ENCODE measurements at places on chromosomes 2 and 18.

DNA sequence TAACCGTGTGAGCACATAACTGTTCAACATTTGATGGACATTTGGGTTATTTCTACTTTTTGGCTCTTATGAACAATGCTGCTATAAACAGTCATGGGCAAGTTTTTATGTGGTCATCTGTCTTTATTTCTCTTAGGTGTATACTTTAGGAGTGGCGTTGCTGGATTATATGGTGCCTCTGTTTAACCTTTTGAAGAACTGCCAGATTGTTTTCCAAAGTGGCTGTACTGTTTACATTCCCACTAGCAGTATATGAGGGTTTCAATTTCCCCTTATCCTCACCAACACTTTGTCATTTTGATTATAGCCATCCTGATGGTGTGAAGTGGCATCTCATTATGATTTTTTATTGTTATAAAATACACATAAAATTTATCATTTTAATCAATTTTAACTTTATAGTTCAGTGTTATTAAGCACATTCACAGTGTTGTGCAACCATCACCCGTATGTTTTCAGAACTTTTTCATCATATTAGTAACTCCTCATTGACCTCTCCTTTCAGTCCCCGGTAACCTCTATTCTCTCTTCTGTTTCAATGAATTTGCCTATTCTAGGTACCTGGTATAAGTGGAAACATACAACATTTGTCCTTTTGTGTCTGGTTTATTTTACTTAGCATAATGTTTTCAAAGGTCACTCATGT lies 55.4 kb downstream of the EML4 start:
- DNase-seq, result no peak

DNA sequence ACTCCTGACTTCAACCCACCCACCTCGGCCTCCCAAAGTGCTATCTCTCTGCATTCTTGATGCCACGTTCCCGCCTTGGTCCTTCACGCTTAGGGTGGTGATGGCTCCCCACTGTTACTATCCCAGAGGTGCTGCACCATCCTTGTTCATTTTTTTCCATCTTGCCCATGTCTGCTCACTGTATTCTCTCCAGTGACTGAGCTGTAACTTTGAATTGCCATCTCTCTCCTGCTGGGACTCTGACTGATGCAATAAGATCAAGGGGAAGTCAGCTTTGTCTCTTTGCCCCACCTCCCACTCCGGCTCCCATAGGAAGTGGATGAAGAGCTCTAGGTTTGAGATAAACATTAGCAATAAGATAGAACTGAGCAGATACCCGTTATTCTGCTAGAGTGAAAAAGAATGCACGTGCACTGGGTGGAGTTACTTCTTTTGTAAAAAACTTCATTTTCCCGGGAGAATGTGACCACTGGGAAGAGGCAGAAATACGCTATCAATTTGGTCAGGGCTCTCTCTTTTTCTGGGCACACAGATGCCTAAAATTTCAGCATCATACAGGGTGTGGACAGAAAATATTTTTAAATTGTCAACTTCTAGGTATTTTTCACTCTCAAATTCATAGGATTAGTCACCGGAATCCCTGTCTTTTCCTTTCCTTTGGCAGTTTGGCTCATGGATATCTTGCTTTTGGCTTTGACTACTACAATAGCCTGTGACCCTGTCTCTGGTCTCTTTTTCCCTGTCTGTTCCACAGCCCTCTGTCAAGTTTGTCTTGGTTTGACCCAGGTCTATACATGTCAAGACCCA lies 105.4 kb downstream of the POLR1A start:
- DNase-seq, result no peak

GRCh38 chr2:239055756-239056493 lies 208.0 kb downstream of the TWIST2 start:
- DNase-seq, result no peak

DNA sequence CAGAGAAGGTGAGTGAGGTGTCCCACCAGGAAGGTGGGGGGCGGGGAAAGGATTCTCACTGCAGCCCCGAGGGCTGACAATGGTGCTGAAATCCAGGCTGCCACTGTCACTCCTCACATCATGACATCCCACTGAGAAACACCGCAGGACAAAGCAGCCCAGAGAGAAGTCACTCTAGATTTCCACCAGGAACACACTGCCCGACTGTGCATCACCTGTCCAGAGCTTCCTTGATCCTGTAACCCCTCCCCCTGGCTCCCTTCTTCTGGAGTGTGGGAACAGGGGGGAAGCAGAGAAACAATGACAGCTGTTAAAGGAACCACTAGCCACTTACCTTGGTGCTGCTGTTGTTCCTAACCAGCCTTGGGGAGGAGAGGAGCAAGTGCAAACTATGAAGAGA lies 69.9 kb downstream of the MRO start:
- no peak for DNase-seq

DNA sequence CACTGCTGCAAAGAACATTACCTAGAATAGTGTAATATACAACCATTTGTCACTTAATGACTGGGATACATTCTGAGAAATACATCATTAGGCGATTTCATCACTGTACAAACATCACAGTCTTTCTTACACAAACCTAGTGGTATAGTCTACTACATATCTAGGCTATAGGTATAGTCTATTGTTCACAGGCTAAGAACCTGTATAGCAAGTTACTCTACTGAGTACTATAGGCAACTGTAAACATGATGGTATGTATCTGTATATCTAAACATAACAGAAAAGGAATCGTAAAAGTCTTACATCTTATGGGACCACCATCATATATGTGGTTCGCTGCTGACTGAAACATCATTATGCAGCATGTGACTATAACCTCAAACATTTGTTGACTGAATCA lies 21.4 kb downstream of the SP3 start:
- DNase-seq, result no peak

DNA sequence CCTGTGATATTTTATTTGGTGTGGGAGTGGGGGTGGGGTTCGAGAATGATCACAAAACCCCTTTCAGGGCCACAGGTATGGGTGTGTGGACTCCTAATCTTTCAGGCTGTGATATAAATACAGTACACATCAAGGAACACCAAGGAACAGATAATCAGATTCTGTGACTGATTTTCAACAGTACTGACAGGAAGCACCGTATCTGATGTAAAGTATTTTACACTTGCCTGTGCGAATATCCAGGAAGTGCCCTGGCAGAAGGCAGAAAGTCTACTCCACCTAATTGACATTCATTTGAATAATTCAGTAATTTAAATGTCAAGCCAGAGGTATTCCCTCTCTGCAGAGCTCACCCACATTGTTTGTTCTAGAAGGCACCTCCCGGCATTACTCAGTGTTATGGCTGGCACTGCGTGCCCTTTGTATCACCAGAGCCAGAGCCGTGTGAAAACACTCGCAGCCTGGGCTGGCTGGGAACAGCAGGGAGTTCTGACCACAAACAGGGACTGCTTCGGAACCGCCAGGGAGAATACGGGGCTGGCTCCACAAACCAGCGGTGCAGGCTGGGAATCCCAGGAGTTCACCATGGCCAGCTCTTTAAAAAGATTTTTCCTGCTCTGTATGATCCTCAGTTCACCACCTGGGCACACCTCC lies 91.8 kb downstream of the ACVR1 start:
- DNase-seq, result no peak

GRCh38 chr2:134452042-134452733 lies 198.3 kb downstream of the MGAT5 start:
- no peak for DNase-seq

- no peak for DNase-seq
Measured at GRCh38 chr2:86596118-86596517, 27.5 kb downstream of the RNF103 start.

- no peak for DNase-seq
Measured at GRCh38 chr18:50151926-50152325, 43.0 kb downstream of the MYO5B start.

GRCh38 chr18:79697976-79698375 lies 18.4 kb downstream of the CTDP1 start:
- DNase-seq, result no peak

- no peak for DNase-seq
Measured at GRCh38 chr2:241314226-241315092, 1.0 kb downstream of the HDLBP start.

DNA sequence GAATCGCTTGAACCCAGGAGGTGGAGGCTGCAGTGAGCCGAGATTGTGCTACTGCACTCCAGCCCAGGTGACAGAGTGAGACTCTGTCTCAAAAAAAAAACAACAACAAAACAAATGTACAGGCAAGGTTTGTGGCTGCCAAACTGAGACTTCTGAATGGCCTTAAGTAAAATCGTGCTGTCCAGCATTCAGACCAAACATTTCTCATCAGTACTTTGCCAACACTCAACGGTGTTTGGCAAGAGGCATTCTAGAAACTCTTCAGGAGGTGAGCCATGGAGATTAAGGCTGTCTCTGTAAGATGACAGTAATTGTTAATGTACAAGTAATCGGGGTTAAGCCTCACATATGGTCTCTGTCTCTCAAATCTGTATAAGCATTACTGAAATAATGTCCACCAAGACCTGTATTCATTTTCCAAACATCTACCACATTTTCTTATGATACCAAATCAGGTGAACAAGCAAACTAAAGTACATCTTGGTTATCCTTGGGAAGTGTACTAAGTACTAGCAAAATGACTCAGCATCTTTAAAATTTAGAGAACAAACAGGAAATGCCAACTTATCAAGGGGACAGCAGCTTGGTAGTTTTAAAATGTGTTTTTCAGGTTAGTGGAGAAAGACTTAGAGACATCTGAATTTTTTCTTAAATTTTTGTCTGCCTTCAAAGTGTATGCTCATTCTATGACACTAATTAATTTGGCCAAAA lies 29.3 kb downstream of the SERPINE2 start:
- DNase-seq, result no peak

GRCh38 chr2:1738646-1739302 lies 5.5 kb downstream of the PXDN start:
- no peak for DNase-seq

DNA sequence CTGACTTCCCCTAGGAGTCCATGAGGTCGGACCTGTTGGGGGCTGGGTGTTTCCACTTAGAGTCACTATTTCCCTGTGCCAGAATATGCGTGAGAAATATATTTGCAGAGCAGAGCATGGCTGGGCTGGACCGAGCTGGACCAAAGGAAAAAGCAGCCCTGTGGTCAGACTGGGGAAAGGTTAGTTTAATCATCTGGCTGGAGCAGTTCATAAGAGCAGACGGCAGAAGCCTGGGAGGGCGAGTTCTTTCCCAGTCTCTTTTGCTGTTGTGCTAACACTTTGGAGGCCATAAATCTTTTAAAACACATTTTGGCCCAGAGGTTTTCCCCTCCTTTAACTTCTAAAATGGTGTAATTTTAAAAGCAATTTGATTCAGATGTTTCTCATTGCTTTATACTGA lies 66.5 kb downstream of the GLI2 start:
- no peak for DNase-seq

DNA sequence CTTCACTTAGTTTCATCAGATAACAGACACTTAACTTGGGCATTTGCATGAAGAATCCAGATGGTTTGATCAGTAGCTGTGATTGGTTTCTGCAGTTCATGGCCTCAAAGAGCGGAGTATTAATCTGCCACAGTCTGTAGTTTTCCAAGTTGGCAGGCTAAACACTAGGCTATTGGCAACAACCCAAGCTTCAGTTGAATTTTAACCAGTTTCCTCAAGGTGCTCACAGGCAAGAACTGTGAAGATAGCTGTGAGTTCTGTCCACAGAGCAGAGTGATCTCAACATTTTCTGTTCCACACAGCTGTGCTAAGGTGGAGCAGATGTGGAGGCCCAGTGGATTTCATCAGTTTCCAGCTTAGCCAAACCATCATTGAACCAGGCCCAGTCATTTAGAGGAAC lies 469.5 kb upstream of the LINC00305 start:
- no peak for DNase-seq

GRCh38 chr2:109521233-109522062 lies 92.3 kb downstream of the SEPTIN10 start:
- no peak for DNase-seq

DNA sequence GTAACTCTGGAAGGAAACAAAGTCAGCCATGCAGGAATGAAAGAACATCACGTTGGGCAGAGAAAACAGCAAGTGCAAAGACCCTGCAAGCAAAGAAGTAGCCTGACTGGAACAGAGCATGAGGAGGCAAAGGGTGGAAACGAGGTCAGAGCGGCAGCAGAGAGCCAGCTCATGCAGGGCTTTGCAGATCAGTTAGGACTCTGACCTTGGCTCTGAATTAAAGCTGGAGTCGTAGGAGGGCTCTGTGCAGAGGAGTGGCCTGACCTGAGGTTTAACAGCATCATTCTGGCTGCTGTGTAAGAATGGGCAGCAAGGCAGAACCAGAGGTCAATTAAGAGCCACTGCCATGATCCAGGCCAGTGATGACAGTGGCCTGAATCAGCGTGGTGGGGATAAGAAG lies 220.7 kb downstream of the PRKCE start:
- no peak for DNase-seq

DNA sequence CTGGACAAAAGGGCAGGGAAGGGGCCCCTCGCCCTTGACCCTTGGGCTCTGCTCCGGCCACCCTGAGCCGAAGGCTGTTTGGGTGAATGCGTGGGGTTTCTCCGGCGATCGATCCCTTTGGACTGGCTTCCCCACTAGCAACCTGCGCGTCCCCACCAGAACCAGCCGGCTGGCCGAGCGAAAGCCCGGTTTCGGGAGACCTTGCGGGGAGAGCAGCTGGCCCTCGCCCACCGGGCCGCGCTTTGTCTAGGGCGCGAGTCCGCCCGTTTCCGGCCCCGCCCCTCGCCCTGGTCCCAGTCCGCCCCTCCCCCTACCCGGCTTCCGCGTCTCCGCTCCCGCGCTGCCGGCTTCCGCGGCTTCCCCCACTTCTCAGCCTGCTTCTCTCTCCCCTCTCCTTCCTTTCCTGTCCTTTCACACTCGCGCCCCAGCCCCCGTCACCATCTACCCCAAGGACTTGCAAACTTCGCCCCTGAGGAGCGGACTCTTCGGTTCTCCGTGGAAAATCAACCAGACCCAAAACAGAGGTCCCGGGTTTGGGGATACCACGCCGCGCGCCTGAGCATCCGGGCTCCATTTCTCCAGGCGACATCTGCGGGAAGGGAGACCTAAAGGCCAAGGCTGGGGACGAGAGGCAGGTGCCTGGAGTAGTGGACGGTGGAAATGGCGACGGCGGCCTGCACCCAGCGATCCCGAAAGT lies 48.0 kb upstream of the ATP6V1B1 start:
- peak; percentile 53 for DNase-seq

DNA sequence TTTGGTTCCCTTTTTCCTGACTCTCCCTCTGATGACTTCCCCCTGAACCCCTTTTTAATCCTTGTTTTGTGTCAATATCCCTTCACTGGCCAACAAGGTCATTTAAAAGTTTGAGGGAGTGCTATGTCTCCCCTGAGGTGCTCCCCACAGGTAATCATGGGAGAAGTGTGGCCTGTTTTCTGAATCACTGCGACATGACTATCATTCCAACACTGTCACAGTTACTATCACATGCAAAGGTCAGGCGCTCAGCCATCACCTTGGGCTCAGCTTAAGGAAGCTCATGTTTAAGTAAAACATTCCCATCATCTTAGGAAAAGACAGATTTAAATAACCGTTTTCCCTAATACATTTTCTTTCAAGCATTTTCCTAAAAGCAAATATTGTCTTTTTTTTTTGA lies 20.9 kb upstream of the ACAA2 start:
- DNase-seq, result no peak

DNA sequence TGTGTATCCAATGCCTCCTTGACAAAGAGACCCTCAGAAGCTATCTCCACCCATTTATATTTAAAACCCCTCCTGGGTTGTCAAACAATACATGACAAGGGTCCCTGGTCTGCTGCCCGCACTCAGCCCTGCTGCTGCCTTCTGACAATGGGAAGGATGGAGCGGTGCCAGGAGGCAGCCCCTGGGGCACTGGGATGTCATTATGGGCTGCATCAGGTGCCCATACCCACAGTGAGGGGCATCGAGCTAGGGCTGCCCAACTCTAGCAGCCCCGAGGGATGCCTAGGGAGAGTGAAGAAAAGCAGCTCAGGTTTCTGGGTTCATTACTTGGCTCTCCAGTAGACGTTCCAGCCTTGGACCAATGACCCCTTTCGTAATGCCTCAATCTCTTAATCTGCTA lies 301.7 kb downstream of the ALK start:
- no peak for DNase-seq
